Esophagus squamous epithelium (tissue), 5 donors: ENCODE measurements at places on chromosomes 1 and 21. TPM values are rescaled to one million over a fixed set of nuclear protein-coding genes. Genes with fewer than 3 reads are reported as not detected.

PTPRC gene
- 18.3 TPM for total RNA-seq

DNA sequence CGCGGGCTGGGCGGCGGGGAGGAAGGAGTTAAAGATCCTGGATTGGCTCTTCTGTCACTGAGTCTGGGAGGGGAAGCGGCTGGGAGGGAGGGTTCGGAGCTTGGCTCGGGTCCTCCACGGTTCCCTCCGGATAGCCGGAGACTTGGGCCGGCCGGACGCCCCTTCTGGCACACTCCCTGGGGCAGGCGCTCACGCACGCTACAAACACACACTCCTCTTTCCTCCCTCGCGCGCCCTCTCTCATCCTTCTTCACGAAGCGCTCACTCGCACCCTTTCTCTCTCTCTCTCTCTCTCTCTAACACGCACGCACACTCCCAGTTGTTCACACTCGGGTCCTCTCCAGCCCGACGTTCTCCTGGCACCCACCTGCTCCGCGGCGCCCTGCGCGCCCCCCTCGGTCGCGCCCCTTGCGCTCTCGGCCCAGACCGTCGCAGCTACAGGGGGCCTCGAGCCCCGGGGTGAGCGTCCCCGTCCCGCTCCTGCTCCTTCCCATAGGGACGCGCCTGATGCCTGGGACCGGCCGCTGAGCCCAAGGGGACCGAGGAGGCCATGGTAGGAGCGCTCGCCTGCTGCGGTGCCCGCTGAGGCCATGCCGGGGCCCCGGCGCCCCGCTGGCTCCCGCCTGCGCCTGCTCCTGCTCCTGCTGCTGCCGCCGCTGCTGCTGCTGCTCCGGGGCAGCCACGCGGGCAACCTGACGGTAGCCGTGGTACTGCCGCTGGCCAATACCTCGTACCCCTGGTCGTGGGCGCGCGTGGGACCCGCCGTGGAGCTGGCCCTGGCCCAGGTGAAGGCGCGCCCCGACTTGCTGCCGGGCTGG, at the start of gene NPR1:
Gene NPR1, plus strand, starts transcription at position 170 of the 818 bp plus-strand sequence. Its CDS starts 421 bp downstream, at position 591.
- DNase-seq = no peak

CDKN2C gene
- 13.4 TPM for total RNA-seq

- no peak for DNase-seq
Measured at GRCh38 chr1:180524915-180525714, 22.7 kb upstream of the ACBD6 start.

DNA sequence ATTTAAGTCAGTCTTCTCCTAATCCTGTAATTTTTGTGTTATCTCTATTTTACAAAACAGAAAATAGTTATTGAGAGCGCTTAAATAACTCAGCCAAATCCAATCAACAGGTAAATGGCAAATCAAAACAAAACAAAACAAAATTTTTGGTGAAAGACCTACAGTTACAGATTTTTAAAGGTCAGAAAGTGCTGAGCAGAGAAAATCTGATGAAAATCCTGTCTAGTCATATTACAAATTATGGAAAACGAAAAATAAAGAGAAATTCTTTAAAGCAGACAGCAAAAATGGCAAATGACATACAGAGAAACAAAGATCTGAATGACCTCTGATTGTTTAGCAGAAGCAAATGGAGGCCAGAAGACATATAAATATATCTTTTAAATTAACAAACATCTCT, 482.4 kb downstream of the PCP4 start:
- DNase-seq = no peak

DNA sequence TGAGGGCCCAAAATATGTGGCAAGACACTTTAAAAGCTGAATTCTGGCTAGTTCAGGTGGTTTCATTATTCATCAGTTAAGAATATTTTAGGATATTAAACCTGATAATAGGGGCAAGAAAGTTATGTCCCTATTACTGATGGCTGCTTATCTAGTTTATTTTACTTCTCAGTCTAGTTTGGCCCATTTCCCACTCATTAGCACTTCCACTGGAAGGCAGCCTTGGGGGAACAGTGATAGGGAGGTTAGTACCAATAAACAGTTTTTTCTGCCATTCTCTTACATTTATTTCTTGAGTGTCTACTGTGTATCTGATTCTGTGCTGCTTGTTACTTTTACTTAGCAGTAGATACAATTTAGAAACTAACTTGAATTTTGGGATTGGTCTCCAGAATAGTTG, 9.0 kb downstream of the PPP1R12B start:
- no peak for DNase-seq

DNA sequence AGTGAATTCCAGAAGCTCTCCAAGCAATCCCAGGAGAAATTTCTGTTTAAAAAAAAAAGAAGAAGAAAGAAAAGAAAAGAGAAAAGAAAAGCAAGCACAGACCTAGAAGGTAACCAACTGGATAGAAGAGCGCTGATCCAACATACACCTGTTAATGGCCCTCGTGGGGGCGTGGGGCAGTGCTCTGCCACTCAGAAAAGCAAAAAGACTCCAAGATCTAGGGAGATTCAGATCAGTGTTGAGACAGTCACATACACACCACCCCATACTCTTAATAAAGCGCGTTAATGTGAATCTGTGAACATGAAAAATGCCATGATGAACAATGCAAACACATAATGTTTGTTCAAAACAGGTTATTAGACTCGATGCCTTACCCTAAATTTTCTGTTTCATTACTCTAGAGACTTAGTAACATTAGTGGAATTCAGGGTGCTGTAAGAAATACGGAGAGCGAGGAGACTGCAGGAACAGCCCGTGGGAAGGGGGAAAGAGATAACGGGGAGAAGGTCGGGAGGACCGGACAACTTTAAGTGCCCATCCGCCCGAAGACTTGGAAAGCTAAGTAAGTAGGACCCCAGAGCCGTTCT, 406 bp downstream of the NME7 start:
- DNase-seq = no peak

PCP4 gene
- total RNA-seq = 82.4 TPM
